ENCODE measurements at places on chromosomes 5 and 9.
A peak's percentile ranks its signal among the peaks of the same experiment; 100 is the strongest.

GRCh38 chr5:61496860-61497259 lies 164.8 kb downstream of the ZSWIM6 start:
- no peak for DNase-seq

- DNase-seq = peak; percentile 72
These were observed 357.6 kb upstream of the RPS23 start for GRCh38 chr5:82635561-82636288.

DNA sequence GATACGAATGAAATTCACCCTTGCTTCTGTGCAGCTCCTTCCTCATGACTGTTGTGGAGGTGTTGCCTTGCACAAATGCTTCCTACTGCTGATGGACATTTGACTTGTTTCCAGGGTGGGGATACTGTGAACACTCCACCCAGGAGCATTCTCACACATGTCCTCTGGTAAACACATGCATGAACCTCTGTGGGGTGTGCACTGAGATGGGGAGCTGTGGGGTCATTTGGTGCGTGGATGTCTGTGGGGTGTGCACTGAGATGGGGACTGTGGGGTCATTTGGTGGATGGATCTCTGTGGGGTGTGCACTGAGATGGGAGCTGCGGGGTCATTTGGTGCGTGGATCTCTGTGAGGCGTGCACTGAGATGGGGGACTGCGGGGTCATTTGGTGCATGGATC lies 72.9 kb upstream of the IRX4 start:
- no peak for DNase-seq

DNA sequence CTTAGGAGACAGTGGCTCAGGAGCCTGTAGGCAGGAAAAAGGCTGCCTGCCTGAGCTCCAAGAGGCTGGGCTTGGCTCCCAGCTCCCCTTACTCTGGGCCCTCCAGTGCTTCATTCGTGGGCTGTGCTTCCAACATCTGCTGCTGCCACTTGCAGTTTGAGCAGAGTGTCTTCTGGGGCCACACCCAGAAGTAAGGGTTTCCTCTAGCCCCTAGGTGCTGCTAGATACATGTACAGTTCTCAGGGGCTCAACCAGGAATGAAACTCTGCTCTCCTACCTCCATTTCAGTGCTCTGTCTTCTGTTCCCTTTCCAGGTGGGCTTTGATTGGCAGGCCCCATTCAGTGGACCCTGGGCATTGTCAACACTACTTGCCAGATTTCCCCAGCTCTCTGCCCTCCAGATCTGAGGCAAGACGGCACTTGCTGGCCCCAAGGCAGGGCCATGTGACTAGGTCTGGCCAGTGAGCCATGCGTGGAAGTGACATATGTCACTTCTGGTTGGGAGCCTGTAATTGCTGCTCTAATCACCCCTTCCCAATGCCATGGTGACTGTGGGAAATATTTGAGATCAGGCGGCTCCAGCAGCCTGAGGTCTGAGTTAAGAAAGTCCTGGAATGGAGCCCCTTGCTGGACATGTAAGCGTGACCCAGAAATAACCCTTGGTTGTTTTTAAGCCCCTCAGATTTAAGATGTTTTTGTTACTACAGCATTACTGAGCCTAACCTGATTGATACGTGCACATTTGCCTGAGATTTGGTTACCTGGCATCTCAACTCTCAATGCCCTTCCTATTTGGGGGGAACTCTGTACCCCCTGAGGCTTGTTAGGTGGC lies 9.4 kb upstream of the BOD1 start:
- no peak for DNase-seq

- no peak for DNase-seq
These were observed 404.8 kb downstream of the MAT2B start for GRCh38 chr5:163910226-163910625.
